ENCODE measurements at places on chromosomes 16 and 17.

DNA sequence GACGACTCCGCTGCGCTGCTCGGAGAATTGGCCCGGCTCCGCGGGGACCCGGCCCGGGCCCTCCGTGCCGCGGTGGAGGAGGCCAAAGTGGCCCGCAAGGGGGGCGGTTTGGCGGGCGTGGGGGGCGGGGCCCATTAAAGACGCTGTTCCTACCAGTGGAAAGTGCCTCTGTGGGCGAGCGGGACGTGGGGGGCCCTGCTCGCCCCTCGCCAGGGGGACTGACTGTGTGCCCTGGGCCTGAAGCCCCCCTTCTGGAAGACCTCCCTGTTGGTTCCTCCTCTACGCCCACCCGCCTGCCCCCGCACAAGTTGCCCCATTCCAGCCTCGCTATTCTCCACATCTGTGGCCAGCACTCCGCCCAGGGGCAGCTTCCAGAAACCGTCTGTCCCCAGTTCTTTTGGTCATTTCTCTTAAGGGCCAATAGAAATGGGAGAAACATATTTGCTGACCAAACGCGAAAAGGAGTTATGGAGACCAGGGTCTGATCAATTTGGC is 1.9 kb upstream of the FGF11 start:
- no peak for DNase-seq

- peak; percentile 73 for DNase-seq
Observed at GRCh38 chr17:7476494-7476893, 2.9 kb downstream of the ZBTB4 start.

- DNase-seq = no peak
Observed at GRCh38 chr16:60510941-60511340, 1525.3 kb downstream of the CDH8 start.

GRCh38 chr17:81429821-81430551 is 34.7 kb downstream of the BAHCC1 start:
- no peak for DNase-seq

DNA sequence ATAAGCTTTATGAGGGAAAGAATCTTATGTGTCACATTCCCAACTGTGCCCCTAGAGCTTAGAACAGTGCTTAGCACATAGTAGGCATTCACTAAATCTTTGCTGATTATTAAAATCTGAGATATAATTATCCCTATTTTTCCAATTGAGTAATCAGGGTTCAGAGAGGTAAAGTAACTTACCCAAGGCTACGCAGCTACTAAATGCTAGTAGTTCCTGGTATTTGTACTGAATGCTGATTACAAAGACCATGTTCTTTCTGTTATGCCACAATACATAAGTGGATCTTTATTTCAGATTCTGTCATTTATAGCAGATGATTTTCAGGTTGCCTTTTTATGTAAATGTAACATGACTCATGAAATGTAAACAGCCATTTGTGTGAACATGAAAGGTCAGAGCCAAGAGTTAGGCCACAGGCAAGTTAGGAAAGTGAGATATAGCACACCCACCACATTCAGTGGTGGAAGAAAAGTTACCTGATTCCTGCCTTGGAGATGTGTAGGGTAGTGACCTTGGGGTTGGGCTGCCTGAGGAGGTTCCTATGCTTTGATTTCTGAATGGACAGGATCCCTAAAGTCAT is 77.2 kb downstream of the FTO start:
- DNase-seq = peak; percentile 40

DNA sequence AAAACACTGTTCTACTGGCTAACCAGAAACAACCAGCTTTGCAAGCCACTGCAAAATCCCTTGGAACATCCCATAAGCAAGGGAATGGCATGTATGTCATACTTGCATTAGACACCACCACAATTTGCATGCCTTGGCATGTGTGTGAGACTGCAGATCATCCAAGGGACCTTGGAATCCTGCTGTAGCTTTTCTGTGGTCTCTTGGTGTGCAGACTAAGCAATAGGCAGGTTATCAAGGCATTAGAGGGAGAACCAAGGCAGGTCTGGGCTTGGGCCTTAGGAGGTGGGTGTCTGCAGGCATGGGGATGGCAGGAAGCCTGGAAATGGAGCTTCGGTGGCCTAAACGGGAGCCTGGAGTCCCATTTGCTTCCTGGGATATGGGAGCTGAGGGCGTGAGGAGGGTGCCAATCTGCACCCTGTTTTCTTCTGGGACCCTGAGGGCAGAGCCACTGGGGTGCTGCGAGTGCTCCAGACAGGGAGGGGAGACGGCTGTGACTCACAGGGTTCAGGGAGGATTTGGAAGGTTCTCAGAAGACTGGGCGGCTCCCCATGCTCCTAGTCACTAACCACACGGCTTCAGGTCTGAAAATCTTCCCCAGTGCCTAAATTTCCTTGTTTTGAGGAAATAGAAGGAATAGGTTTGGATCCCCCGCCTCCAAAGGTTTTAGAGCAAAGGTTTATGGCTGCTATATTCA is 36.6 kb downstream of the FAM20A start:
- peak; percentile 87 for DNase-seq

DNA sequence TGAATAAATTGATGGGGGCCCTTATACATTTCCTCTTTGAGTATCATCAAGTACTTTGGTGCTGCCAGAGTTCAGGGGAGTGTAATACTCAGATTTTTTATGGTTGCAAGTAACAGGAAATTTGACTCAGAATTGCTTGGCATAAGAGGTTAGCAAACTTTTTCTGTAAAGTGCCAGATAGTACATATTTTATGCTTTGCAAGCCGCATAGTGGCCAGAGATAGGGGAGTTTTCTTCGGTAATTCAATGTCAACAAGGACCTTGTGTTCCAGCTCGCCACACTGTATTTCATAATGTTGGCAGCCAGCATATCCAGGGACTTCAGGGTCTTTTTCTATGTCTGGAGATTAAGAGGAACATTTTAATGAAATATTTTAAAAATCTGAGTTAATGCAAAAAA is 51.0 kb upstream of the MARCHF10 start:
- no peak for DNase-seq

GRCh38 chr17:74691151-74691550 is 21.6 kb downstream of the CD300LF start:
- no peak for DNase-seq

GRCh38 chr16:26129997-26130396 is 438.2 kb downstream of the HS3ST4 start:
- no peak for DNase-seq

- no peak for DNase-seq
Observed at GRCh38 chr17:39629494-39629880, 2.7 kb downstream of the PPP1R1B start.

GRCh38 chr17:15285466-15285865 is 20.3 kb upstream of the PMP22 start:
- DNase-seq = no peak

GRCh38 chr17:40093580-40094201 is 6.7 kb downstream of the NR1D1 start:
- no peak for DNase-seq

GRCh38 chr16:55323637-55324271 is at the start of gene IRX6:
Gene IRX6 (plus strand): TSS chr16:55324203. CDS start chr16:55325092, 889 bp downstream.
- DNase-seq = no peak

- DNase-seq = no peak
Observed at GRCh38 chr16:82175627-82176026, 5.6 kb upstream of the MPHOSPH6 start.

DNA sequence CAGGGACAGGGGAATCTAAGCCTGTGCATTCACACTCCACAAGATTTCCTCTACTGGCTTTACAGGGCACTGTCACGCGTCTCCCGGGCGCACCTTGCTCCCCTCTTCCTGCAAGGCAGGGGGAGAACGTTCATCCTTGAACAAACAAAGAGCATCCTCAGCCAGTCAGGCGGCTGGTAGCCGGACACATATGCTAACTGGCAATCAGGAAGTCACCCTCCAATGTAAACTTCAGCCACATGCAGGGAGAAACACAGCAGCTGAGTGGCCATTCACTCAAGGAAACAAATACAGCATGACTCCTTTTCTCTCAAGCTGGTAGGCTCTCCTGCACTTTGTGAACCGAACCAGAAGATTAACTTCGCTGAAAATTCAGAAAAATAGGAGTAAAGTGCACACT is 10.8 kb upstream of the HSBP1 start:
- DNase-seq = no peak

- DNase-seq = no peak
Observed at GRCh38 chr16:2713985-2714774, 5.8 kb downstream of the PRSS27 start.

GRCh38 chr17:12545877-12546513 is 119.7 kb upstream of the MYOCD start:
- no peak for DNase-seq

DNA sequence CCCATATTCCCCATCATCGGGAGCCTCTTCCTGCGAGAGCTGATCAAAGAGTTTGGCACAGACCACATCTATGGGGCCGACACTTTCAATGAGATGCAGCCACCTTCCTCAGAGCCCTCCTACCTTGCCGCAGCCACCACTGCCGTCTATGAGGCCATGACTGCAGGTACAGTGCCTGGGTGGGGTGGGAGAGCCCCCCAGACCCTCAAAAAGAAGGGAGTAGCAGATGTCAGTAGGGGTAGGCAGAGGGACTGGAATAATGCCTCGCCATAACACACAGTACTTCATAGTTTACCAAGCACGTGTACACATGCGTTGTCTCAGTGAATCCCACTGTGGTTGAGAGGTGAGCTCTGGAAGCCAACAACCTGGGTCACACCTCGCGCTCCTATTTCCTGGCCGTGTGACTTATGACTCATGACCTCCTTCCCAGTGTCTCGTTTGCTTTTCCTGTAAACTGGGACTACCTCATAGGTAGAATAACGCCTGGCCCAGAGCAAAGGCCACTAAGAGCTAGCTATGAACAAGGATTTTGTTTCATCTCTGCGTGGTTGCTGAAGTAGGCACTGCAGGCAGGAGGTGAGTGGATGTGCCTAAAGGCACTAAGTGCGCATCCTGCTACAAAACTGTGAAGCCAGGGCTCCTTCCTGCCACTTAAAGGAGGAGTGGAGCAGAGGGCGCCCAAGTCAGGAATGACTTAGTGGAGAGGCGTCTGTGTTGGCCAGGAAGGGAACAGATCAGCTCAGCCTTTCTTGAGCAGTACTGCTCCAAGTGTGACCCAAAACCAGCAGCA is 5.2 kb downstream of the NAGLU start:
- DNase-seq = no peak

DNA sequence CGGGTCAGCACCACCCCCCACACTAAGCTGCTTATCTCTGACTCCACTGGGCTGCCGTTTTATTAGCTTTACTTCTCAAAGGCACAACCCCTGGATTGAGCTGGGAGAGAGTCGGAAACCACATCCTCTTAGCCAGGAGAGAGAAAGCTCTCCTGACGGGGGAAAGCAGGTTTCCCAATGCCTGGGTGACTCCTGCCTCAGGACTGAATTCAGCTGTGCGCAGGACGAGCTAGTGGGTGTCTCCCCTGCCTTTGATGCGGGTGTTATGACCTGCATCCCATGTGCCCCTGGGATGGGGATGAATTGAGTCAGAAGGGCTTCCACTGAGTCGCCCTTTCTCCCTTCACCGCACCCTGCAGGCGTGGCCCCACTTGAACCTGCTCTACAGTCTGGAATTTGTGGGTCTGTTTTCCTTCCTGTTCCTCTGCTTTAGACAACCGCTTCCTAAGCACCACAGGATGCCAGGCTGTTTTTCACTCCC is 819.2 kb upstream of the EEF2KMT start:
- DNase-seq = no peak

DNA sequence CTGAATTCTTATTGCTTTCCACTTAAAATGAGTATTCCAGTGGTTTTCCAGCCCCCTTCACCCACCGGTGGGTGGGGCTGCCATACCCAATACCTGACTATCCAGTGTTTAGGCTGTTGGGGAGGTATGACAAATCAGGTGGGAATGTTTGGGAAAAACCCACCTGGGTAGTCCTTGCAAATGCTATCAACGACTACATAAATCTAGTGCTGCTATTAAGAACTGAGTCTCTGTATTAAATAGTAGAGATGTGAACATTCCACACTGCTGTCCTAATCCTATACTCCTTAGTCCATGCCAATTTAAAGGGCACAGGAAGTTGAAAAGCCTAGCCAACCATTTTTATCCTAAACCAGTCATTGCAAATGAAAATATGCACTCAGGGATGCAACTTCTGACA is 126.6 kb downstream of the AXIN2 start:
- no peak for DNase-seq

- no peak for DNase-seq
Observed at GRCh38 chr16:23452221-23452571, 793 bp downstream of the COG7 start.

DNA sequence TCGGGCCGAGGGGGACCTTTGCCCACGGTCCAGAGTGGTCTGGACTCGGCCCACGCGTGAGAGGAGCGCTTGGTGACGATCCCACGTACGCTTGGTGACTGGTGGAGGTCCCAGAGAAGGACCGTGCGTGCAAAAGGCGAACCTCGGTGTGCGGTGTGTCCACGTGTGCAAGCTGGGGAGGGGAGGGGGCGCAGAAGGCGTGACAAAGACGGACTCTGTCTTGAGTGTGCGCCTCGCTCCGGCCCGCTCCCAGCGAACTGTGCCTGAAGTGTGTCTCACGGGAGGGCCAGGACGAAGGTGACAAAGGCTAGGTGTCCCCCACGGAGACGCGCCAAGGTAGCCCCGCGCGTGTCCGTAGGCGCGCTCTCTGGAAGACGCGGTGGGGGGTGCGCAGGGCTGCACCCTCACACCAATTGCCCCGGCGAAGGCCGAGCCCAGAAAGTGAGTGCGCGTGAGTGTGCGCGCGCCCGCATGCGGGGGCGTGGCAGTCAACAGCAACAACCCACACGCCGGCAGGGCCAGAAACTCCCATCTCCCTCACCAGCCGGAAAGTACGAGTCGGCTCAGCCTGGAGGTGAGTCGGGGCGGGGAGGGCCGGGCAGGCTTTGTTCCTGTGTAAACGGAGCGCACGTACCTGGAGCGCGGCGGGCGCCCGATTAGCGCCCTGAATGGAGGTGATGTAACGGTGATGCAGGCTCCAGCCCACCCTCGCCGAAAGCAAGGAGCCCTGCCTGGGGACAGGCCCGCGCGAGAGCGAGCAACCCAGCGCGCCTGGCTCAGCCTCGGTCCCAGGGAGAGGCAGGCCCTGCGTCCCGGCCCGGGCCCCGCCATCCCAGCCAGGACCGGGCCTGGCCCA is at the start of gene GPRC5C:
Gene GPRC5C (plus strand): TSS at position 521 of the 856 bp plus-strand sequence. CDS start 7,689 bp downstream, outside the sequence.
- DNase-seq = peak; percentile 79

- DNase-seq = no peak
Observed at GRCh38 chr17:49379926-49380325, 17.9 kb upstream of the ZNF652 start.

DNA sequence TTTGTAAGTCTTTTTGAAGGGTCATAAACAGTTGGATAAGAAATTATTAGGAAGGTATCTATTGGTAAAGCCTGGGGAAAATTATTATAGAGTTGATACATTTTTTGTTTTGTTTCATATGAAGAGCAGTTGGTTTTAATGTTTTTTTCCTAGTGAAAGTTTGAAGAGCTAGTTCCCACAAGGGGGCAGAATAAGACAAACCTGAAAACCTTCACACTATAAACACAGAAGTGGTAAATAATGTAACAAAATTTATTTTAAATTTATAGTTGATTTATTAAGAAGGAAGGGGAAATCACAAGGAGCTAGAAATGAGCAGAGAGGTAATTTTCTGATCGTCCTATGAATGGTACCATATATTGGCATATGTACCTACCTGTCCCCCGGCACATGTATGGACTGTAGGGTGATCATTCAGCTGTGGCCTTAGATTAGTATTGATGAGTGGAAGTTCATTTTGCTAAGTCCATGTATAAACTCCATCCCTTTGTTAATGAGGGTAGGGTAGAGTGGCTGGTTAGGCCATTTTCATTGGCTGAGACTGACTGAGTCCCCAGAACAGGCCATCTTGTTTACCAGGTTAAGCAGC is 116.3 kb downstream of the TANC2 start:
- no peak for DNase-seq

Data from epithelial cell of prostate (primary cell).